ENCODE measurements at places on chromosomes 2 and 18.

DNA sequence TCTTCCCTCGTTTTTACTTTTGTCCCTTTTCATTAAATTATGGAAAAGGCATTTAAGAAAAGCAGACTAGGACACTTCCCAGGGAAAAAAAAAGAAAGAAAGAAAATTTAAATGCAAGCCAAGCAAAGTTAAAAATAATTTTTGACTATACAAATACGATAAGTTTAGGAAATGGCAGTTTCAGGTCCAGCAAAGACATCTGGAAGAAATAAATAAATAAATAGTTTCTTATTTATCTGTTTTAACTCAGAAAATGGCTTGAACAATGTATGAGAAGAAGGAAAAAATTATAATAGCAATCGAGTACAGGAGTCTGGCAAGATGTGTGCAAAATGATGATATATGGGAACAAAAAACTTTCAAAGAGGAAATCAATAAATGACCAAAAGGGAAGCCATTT, 114.6 kb upstream of the NCKAP5 start:
- DNase-seq, result no peak

DNA sequence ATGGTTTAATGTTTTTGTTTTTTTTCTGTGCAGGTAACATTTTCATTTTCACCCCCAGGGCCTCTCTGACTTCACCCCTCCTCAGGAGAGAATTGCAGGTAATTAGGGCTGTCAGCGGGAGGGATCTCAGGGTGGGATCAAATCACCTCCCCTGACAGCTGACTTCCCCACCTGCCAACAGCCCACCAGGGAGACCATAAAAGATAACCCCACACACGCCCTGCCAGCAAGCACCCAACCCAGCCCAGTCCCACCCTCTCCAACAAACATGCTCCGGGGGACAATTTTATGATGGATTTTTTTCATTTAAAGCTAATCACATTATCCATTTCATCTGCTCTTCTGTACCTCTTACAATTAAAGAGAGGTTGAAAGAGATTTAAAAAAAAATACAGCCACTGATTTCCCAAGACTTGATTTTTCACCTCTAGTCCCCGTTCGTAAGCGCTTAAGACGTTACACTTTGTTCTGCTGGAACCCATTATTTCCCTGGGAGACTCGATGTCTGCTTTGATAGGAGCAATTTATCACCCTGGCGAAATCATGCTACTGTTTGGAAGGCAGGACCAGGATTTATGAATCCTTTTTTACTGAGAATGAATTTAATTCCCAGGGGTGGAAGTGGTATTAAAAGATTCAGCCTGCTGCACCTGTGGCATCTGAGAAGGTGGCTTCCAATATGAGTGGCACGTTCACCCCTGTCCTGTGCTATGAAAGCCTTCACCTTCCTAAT, 232.9 kb upstream of the ID2 start:
- no peak for DNase-seq

DNA sequence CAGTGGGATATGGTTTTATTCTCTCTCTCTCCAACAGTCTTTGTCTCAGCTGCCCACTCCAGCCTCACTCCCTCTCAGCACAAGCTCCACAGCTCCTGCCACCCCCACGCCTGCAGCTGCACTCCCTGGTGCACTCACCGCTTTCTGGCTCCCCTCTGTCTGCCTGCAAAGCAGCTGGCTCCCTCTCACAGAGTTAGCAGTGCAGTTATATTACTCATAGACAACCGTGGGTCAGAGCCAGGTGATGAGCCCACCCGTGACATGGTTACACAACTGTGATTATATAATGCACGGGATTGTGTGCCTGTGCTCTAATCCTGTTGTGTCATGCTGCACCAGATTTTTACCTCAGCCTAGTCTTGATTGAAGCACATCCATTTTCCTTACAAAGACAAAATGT, 276.9 kb upstream of the CHAC2 start:
- DNase-seq, result no peak

DNA sequence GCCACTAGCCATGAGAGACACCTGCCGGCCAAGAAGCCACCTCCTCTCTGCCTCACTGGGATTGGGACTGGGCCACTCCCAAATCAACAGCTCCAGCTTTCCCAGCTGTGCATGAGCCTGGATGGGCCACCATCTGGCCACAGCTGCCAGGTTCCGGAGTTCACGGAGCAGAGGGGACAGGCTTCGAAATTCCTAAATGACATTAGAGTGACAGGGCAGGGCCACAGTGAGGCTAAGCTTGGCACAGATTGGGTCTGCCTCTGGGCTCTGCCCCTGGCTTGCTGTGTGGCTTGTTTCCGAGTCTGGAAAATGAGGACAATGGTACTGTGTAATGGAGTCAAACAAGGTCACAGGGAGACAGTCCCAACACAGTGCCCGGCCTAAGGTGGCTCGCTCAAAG, 6.5 kb downstream of the DIPK1C start:
- no peak for DNase-seq

DNA sequence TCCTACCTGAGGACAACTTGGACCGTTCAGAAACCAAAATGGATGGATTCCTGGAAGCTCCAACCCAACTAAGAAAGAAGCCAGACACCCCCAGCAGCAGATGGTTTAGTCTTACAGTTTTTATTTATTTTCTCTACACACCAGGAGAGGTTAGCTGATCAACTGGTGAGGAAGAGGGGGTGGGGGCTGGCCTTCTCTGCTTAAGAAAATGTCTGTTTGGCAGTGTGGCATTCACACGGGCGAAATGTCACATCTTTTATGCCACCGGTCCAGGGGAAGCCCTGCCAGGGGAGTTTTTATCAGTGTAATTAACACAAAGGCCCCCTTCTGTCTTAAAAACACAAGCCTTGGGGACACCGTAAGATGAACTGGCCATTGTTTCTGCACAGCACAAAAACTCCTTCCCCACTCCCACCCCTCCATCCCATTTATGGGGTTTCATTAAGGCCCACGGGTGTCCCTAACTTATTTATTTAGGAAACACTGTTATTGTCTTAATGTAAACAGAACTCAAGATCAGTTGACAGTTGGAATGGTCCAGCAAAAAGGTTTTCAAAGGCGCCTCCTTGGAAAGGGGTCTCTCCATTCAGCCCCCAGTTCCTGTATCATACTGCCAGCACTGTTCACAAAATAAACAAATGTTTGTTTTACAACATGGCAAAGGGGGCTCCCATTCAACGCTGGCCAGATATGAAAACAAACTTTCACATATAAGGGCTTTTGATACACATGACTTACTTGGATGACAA, 217.0 kb downstream of the C1D start:
- no peak for DNase-seq

- no peak for DNase-seq
Measured at GRCh38 chr2:119137502-119137901, 21.0 kb downstream of the C1QL2 start.

GRCh38 chr2:241015439-241015838, 17.0 kb downstream of the SNED1 start:
- no peak for DNase-seq

- DNase-seq, result no peak
Measured at GRCh38 chr2:12948961-12949353, 232.2 kb downstream of the TRIB2 start.

GRCh38 chr2:238845583-238846377, 2.1 kb upstream of the TWIST2 start:
- no peak for DNase-seq

DNA sequence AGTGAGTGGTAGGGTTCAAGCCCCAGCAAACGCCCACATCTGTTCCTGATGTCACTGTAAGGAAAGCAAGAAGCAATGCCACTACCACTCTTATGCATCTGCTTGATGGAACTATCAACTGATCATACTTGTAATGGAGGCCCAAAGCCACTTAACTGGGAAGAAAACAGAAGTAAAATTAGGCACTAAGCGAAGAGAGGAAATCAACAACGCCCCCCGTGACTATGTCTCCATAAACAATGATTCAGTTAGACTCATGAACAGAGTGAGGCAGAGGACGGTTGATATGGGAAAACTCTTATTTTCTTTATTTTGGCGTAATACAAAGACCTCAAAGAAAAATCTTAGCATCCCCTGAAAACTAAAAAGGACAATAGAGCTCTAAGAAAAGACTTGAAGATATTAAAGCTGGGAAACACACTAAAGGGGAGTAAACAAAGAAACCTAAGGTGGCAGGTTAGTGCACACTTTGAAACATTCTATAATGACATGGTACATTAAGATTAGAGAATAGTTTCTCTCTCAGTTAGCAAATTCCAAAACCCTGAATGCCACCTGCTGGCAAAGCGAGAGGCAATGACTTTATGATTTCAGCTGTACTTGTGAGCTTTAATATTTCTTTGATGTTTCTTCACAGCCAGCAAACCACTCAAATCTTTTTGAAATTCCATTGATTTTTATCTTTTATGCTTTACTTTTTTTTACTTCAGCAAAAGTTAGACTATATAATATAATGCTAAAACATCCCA, 86.5 kb downstream of the LRP2 start:
- DNase-seq, result no peak
